A549 treated with CORT108297 at 1 μM for 4 hours (cell line): ENCODE measurements at places on chromosomes 2 and 18. TPM values are rescaled to one million over a fixed set of nuclear protein-coding genes. Genes with fewer than 3 reads are reported as not detected.

LYPD6B gene
- 0.12 TPM in 1 of 5 replicates, not detected in the others for total RNA-seq

MBD2 gene
- total RNA-seq = 32.5 to 59.1 TPM (median 51.5 TPM) in 5 replicates

CFAP210 gene
- total RNA-seq = 0.22 to 0.80 TPM (median 0.46 TPM) in 5 replicates

HS1BP3 gene
- total RNA-seq = 40.7 to 45.9 TPM (median 44.1 TPM) in 5 replicates

KANSL3 gene
- 28.4 to 33.8 TPM (median 29.9 TPM) in 5 replicates for total RNA-seq

MREG gene
- 4.5 to 5.9 TPM (median 5.4 TPM) in 5 replicates for total RNA-seq

DCTN1 gene
- 102 to 155 TPM (median 147 TPM) in 5 replicates for total RNA-seq

SATB2 gene
- total RNA-seq = 2.7 to 3.6 TPM (median 3.3 TPM) in 5 replicates

PRSS56 gene
- total RNA-seq = 0.07 to 0.22 TPM (median 0.15 TPM) in 5 replicates

FIGLA gene
- total RNA-seq = not detected in 5 replicates

RFTN2 gene
- total RNA-seq = 0.01 TPM in 1 of 5 replicates, not detected in the others

ITSN2 gene
- total RNA-seq = 16.2 to 23.6 TPM (median 21.8 TPM) in 5 replicates

SP9 gene
- 2.0 to 3.2 TPM (median 2.8 TPM) in 5 replicates for total RNA-seq

NT5C1B gene
- not detected in 5 replicates for total RNA-seq

SLC30A3 gene
- 2.4 to 4.1 TPM (median 3.9 TPM) in 5 replicates for total RNA-seq

ASTL gene
- total RNA-seq = not detected in 5 replicates

ZSWIM2 gene
- total RNA-seq = not detected in 5 replicates
